ENCODE measurements at places on chromosomes 5 and 9.

DNA sequence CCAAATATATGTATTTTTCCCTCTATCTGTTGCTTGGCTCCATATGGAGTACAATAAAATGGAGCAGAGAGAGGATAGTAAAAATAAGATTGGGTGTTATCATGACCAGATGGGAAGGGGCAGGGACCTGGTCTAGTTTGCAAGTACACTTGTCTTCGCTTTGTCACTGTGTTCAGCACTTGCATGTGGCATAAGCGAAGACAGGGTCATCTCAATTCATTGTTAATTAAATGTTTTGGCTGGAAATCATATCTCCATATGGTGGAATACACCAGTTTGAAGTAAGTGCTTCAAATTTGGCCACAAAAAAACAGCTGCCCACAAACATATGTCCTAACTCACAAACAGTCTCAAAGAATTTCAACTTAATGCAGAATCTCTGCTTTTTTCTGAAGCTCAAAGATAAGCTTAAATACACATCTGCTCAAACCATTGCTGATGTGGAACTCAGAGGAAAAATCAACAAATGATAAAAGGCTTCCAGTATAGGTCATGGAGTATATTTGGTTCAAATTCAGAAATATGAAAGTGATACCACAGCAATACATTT is 865.4 kb downstream of the TLE4 start:
- DNase-seq, result no peak

DNA sequence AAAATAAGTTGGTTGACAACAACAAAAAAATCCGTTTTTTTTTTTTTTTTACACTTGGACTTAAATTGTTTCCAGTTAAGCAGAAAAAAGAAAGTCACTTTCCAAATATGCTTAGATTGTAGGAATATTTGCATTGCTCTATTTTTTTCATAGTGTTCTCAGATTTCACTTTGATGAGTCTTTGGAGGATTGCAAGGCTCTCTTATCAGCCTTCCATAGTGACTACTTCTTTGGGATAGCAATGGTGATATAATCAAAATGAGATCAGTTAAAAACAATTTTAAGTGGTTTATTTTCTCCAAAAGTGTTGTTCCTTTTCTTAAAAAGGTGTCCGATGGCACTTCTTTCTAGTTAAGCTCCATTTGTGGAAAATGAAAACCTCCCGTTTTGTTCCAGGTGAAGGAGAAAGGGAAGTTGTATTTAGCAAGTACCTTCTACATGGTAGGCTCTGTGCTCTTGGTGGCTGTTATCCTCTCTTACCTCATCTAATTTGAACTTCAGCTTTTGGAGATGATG is 3.9 kb downstream of the RASGRF2 start:
- peak; percentile 52 for DNase-seq

GRCh38 chr9:126171641-126172040 is 155.0 kb upstream of the MVB12B start:
- no peak for DNase-seq

- DNase-seq, result peak; percentile 40
Measured at GRCh38 chr5:74272024-74272775, 368.3 kb downstream of the ENC1 start.

GRCh38 chr5:154265197-154265773 is 74.8 kb downstream of the GALNT10 start:
- no peak for DNase-seq

DNA sequence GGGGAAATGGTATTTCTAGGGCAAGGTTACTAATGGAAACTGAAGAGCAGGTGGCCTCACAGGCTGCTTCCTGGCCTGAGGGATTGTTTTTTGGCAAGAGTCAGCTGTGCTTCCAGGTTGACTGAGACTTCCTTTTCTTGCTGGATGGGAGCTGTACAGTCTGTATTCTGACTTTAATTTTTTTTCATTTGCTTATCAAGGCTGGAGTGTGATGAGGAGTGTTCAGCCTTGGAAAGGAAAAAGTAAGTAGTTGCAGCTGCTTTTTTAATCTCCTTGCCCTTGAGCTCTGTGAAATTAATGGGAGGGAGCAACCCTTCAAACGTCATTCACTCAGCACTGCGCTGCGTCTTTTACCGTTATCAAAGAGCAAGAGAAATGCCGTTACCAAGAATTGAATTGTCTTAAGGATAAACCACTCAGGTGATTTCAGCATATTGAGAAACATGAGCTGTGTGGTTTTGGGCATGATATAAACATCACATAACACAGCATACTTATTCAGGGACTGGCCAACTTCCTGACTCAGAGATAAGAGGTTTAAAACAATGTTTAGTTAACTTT is 47.6 kb downstream of the AQP7 start:
- peak; percentile 94 for DNase-seq

GRCh38 chr5:1374679-1375055 is 29.8 kb upstream of the CLPTM1L start:
- DNase-seq, result peak; percentile 26

GRCh38 chr9:133728856-133729616 is 9.1 kb downstream of the SARDH start:
- no peak for DNase-seq

DNA sequence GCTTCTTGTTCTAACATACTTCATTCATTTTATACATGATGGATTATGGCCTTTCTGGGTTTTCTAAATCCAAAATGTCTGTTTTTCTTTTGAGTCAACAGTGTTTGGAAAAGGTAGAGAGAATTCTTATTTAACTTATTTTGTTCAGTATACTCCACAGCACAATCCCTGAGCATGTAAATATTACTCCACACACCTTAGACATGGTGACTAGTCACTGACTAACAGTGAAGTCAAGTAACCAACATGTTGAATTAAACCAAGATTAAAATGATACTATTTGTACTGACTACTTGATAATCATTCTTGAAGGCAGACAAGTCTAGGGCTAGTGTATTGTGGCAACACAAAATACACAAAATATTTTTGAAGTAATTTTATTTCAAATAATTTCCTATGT is 55.0 kb downstream of the HAPLN1 start:
- DNase-seq, result no peak

- peak; percentile 63 for DNase-seq
Measured at GRCh38 chr5:181203093-181203711, 1.8 kb downstream of the TRIM7 start.

- DNase-seq, result no peak
Measured at GRCh38 chr9:2043881-2044462, 28.8 kb downstream of the SMARCA2 start.

GRCh38 chr9:122333169-122333808 is 37.5 kb upstream of the PTGS1 start:
- DNase-seq, result no peak

- DNase-seq, result no peak
Measured at GRCh38 chr5:103690676-103691075, 128.1 kb upstream of the NUDT12 start.

DNA sequence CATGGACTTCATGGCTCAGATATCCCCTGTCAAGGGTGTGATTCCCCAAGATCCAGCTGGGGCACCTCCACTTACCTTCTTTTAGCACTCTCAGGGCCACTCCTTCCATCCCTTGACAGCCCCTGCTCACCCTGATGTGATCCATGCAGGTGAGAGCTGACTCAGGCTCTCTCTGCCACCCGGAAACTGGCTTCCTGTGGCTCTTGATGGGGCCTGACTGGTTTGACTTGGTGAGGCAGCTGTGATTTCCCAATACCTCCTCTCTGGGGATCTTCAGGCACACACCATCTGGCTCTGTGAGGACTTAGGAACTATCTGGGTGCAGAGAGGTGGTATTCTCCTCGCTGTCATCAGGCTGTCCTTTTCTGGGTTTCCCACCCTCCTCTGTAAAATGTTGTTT is 7.9 kb upstream of the FAT2 start:
- no peak for DNase-seq

DNA sequence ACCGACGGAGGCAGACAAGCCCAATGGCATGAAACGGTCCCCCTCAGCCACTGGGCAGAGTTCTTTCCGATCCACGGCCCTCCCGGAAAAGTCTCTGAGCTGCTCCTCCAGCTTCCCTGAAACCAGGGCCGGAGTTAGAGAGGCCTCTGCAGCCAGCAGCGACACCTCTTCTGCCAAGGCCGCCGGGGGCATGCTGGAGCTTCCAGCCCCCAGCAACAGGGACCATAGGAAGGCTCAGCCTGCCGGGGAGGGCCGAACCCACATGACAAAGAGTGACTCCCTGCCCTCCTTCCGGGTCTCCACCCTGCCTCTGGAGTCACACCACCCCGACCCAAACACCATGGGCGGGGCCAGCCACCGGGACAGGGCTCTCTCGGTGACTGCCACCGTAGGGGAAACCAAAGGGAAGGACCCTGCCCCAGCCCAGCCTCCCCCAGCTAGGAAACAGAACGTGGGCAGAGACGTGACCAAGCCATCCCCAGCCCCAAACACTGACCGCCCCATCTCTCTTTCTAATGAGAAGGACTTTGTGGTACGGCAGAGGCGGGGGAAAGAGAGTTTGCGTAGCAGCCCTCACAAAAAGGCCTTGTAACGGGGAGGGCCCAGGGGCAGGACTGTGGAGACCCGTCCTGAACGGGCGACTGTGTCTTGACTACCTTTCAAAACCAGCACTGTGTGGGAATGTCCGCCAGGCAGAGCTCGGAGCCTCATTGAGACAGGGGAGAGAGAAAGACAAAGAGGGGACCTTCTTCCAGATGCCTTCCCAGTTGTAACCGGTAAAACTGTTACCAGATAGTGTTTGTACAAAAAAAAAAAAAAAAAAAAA is 29.9 kb downstream of the CD180 start:
- no peak for DNase-seq

GRCh38 chr5:97544678-97545077 is 361.6 kb upstream of the RIOK2 start:
- DNase-seq, result no peak

Data from fibroblast of the aortic adventitia (primary cell).